OCI-LY7 (cell line): ENCODE measurements at places on chromosomes 5 and 9.

- DNase-seq: no peak
These were observed 23.7 kb downstream of the SMIM32 start for GRCh38 chr5:136169218-136169617.

DNA sequence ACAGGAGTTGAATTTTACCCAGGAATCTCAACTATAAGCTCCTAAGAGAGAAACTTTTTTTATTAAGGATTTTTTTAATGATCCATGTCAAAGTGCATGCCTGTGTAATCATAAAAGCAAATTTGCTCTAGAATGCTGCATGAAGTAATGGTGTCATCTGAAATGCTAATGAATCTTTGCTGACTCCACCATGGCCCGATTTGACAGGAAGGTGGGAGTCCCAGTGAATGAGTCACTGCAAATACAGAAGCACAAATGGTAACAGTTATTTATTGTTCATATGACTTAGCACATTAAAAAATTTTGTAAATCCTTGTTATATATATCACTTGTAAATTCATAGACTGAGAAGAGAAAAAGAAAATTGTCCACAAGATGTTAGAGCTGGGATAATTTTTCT lies 341.3 kb downstream of the RASEF start:
- no peak for DNase-seq

DNA sequence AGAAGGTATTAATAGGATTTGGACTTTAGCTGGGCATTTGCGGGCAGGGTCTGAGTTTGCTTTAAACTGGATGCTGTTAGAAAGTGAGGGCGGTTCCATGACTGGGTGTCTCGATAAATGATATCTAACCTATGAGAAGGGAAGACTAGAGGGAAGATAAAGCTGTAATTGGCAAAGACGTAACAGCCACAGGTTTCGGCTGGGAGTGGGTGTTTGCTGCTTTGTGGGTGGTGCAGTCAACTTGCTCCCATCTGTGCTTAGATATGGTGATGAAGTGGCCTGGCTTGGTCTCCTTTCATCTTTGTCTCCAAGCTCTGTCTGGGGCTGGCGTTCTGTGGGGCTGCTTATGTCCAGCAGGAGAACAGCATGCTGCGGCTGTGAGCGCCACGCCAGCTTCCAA lies 23.3 kb downstream of the OR2V1 start:
- DNase-seq: no peak

- DNase-seq: peak; percentile 80
These were observed 62.8 kb downstream of the PFDN1 start for GRCh38 chr5:140239939-140240700.

DNA sequence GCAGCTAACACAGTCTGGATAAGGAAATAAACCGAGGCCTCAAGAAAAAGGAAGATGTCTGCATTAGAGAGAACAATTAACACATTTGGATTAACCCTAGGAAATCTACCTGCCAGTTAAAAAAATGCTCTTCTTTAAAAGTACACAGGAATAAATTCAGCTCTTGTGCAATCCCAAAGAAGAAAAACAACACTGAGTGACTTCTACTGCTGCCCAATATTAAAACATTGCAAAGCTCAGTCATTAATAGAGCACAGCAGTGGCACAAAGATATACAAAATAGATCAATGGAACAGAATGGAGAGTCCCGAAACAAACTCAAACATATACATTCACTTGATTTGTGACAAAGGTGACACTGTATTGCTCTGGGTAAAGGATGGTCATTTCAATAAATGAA lies 119.7 kb downstream of the GNAQ start:
- DNase-seq: no peak

- no peak for DNase-seq
These were observed 245.7 kb upstream of the ELAVL2 start for GRCh38 chr9:24071716-24072115.

DNA sequence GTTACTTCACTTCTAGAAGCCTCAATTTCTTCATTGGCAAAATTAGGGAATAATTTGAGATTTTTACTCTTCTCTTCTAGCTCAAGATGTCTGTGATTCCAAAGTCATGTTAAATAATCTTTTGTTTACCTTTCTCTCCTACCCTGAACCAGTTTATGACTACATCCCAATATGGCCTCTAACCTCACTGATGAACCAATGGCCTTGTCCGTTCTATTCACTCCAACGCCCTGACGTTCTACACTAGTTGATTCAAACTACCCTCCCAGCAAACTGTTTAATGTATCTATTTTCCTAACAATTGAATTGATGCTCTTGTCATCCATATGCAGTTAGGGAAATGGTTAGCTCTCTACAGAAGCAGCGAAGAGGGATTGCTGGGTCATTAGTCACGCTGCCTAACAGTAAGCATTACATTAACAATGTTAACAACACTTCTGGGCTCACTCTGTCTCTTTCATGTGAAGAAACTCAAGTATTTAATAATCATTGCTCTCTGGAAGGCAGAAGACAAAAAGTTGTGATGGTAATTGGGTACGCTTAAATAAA lies 38.0 kb downstream of the RAPGEF1 start:
- DNase-seq: no peak
